ENCODE measurements at places on chromosomes 2 and 18.

GRCh38 chr2:11610624-11611242, 59.3 kb downstream of the NTSR2 start:
- no peak for DNase-seq

DNA sequence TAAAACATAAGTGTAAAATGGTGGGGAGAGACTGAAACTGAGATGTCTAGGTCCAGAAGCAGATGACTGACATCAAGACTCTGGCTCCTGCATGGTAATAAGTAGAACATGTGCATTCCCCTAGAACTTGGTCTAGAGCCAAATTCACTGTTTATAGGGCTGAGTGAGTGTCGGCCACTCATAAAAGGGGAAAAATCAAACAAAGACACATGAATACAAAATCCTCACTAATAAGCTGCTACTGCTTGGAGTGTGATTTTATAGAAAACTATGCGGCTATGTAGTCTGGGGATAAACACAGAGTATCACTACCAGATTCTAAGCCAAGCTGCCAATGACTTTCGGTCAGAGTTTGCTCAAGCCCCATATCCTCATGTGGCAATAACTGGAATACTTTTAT, 1080.8 kb upstream of the DDX18 start:
- no peak for DNase-seq

DNA sequence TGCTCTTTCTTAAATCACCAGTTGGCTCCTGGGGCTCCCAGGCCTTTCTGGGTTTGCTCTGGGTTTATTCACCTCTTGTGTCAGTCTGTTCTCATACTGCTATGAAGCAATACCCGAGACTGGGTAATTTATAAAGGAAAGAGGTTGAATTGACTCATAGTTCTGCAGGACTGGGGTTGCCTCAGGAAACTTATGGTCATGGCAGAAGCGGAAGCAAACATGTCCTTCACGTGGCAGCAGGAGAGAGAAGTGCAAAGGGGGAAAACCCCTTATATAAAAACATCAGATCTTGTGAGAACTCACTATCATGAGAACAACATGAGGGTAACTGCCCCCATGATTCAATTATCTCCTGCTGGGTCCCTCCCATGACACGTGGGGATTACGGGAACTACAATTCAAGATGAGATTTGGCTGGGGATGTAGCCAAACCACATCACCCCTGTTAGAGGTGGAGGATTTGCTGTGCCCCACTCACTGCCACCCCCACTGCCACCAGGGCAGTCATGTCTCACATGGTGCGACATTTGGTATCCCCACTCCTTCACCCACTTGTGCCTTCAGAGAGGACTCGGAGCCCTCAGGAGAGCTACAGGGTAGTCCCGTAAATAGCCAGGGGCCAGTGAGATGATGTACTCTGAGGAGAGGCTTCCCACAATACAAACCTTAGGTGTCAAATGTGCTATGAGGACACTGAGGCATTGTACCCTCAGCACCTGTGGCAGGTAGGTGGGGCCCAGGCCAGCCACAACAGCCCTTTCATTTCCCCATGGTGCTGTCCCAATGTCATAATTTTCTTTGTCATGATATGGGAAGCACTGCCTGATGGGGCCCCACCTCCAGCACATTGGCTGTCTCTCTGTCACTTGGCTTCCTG, 35.7 kb downstream of the CDC42EP3 start:
- DNase-seq = peak; percentile 87

DNA sequence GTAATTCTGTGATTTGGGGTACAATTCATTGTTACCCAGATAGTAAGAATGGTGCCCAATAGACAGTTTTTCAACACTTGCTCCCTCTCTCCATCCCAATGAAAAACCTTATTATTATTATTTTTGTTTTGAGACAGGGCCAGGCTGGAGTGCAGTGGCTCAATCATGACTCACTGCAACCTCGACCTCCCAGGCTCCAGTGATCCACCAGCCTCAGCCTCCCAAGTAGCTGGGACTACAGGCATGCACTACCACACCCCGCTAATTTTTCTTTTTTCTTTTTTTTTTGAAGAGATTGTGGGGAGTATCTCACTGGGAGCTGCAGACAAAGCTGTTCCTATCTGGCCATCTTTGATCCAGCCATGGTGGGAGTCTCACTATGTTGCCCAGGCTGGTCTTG, 7.2 kb downstream of the TGFA start:
- DNase-seq = no peak

DNA sequence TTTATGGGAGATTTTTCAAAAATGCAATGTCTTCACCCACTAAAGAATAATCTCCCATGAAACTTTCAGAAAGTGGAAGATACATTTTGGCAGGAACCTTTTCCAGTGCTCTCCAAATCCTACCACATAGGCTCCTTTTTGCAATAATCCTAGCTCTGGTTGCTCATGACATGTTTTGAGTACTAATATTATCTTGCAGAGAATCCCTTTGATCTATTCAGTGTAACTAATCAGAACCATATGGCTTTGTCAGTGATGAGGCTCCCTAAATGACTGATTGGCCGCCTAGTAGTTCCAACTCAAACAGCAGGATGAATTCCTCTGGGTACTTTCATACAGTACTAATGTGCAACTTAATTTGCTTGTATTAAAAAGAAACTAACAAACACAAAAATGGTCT, 544.0 kb upstream of the FAM98A start:
- DNase-seq = no peak

- no peak for DNase-seq
Measured at GRCh38 chr18:63346031-63346430, 21.0 kb downstream of the KDSR start.

GRCh38 chr2:144370937-144371584, 148.9 kb downstream of the ZEB2 start:
- no peak for DNase-seq

DNA sequence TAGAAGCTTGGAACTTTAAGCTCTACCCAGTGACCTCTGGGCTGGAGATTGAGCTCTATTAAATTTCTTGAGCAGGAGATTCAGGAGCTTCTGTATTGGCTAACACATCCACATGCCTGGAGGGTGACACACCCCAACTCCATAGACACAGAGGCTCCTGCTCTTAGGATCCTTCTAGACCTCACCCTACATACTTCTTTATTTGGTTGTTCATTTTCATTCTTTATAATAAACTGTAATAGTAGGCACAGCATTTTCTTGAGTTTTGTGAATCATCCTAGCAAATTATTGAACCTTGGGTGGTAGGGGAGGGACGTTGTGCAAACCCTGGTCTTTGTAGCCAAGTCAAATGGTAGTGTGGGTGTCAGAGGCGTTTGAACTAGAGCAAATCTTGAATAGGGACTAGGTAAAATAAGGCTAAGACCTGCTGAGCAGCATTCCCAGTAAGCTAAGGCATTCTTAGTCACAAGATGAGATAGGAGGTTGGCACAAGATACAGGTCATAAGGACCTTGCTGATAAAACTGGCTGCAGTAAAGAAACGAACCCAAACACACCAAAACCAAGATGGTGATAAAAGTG, 323.8 kb upstream of the GALNT5 start:
- no peak for DNase-seq

DNA sequence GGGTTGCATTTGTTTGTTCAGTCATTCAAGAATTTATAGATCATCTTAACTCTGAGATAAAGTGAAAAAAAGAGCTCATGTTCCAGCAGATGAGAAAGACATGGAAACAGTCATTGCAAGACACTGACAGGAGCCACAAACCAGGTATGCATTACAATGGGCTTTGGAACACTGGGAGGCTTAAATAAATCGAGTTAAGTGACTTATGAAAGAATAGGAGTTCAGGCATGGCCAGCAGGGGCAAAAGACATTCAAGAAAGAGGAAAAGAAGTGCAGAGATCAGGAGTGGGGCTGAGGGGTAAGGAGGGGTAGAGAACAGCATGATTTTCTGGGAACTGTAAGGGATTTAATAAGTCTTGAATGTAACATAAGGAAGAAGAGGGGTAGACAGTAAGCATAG, 121.2 kb upstream of the EPC2 start:
- no peak for DNase-seq

DNA sequence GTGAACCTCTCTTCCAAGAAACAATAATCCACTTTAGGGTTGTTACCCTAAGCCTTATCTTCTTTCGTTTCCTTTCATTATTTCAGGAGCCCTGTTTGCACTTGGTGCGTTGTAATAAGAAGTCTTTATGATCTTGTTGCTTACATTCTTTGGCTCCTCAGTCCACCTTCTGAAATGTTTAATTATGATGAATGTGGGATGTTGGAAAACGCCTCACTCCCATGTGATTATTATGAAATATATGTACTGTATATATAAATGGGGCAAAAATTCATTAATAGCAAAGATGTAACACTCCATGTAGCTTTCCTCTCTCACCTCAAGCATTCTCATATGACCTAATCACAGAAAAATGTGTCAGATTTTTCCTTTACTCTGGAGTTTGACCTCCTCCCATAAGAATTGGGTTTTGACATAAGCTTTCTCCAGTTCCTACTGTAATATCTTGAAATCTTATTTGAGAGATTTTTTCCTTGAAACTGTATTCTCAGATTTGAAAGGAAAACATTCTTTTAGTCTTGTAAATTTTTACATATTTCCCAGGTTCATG, 397.2 kb upstream of the FANCL start:
- no peak for DNase-seq

DNA sequence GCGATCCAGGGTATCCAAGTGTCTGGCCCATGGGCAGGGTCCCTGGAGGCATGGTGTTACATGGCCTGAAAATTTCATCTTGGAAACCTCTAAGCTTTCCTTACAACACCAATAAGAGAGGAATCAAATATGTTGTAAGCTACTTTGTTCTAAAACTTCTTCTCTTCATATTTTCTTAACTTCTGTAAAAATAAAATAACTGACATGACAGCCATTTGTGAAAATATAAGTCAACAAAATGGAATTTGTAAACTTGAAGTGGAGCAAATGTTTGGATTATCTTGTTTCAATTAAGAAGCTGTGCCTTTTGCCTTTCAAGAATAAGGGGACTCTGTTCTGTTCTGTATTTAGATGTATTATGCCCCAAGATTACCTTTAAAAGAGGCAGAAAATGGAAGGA, 319.7 kb downstream of the LPIN1 start:
- no peak for DNase-seq

DNA sequence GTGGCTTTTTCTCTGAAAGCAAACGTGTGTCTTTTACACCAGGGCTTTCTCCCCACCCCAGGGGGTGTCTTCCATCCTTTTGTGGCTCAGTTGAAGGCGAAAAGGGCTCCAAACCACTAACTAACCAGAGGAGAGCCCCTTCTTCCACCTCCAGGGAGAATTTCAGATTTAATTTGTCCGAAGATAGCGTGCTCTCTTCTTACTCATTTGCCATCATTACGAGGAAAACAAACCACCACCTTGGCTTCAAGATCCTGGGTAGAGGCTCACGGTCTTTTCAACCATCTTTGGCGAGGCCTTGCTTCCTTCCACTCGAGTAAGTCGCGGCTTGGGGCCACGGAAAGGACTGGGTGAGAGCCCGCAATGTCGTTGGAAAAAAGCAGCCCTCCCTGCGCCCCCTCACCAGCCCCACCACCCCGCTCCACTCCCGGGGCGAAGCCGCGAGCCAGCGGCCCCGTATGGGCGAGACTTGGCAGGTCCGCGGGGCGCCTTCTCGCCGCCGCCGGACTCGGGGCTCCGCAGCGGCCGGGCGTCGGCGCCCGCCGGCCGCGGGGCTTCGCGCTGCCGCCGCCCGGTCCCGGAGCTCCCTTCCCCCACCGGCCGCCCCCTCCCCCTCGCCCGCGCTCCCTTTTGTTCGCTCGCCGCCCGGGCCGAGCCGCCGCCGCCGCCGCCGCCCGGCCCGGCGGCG, 1.7 kb upstream of the ZNF532 start:
- DNase-seq = peak; percentile 5

DNA sequence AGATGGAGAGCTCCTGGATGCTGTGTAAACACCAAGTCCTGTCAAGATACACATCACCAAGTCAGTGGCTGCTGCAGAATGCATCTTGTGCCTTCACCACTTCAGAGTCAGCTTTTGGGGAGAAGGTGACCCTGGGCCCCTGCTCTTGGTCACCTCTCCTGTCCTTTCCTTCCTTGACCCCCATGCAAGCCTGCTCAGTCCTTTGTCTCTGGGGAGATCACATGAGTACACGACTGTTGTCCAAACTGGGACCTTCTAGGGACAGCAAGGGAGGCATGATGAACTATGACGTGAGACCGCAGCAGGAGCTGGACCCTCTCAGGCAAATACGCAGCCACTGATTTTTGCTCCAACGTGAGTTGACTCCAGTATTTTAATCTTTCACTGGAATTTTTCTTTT, 706.9 kb upstream of the ID2 start:
- no peak for DNase-seq

DNA sequence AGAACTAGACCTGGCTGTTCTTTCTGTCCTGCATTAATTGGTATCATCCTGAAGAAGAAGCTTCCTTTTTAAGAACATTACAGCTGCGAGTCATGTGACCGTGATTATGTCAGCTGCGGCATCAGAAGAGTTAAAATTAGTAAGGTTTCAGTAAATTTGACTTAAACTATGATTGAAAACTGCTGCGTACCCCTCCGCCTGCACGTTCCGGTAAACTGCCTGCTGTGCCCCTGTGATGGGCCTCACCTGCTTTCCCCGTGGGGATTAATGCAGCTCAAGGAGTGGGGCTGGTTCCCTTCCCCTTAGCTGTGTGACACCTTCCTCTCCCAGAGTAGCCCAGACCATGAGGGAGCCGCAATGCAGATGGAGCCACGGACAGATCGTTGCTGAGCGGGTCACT, 36.1 kb upstream of the MYO3B start:
- DNase-seq = no peak

GRCh38 chr18:54119524-54120019, 104.9 kb downstream of the MBD2 start:
- DNase-seq = no peak

DNA sequence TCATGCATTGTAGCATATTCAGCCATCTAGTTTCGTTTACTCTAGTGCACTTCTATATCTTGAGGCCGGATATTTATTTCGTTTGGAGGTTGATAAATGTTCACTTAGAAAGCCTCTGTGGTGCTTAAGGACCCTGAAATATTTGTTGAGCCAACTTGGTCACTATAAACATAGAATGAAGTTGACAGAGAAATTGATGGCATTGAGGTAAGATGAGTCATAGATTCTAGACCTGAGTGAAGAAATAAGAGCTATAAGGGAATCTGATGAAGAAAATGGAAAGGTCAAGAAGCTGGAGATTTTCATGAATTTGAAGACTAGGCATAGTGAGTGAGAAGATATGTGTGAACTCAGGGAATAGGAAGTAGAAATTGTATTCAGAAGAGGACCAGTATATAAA, 35.9 kb downstream of the EPC2 start:
- DNase-seq = no peak

- no peak for DNase-seq
Measured at GRCh38 chr2:48174503-48174902, 268.2 kb upstream of the FBXO11 start.

DNA sequence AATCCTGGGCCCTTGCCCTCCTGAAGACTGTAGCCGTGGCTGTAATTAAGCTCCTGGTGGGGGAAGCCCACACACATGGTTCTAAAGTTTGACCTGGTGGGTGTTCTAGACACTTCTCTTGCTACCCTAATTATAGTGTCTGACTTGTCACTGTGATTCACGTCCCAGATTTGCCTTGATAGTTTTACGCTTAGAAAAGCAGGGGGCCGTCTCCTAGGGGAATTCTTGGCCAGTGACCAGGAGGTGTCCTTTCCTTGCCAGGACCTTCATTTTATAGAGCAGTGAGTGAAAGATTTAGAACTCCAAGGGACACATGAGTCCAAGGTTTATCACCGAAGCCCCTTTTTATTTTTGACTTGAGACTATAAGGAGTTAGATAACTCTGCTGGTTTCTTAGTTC, 9.0 kb downstream of the TMEM214 start:
- no peak for DNase-seq

All from stimulated activated naive CD4-positive, alpha-beta T cell treated with Interleukin-2 at 50 U/mL for 16 hours (primary cell).